ENCODE measurements at places on chromosomes 5 and 9.

- DNase-seq, result no peak
Measured at GRCh38 chr5:175531361-175531760, 53.0 kb downstream of the SFXN1 start.

GRCh38 chr5:175248416-175248905, 195.5 kb downstream of the DRD1 start:
- no peak for DNase-seq

DNA sequence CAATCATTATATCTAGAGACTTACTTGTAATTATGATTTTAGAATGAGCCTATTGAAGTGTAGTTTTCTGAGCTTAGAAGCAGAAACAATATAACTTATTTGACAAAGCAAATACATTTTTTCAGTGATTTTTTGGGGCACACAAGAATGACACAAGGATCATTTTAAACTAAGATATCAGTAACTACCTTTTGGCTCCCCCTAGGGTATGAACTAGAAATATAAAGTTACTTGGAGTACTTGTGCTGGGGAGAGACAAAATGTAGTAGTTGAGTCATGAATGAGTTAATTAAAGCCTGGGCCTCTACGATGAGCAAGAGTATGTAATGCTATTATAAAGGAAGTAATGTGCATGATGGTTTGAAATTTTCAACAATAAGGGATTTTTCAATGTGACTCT, 1244.1 kb upstream of the ACO1 start:
- DNase-seq, result peak; percentile 46

DNA sequence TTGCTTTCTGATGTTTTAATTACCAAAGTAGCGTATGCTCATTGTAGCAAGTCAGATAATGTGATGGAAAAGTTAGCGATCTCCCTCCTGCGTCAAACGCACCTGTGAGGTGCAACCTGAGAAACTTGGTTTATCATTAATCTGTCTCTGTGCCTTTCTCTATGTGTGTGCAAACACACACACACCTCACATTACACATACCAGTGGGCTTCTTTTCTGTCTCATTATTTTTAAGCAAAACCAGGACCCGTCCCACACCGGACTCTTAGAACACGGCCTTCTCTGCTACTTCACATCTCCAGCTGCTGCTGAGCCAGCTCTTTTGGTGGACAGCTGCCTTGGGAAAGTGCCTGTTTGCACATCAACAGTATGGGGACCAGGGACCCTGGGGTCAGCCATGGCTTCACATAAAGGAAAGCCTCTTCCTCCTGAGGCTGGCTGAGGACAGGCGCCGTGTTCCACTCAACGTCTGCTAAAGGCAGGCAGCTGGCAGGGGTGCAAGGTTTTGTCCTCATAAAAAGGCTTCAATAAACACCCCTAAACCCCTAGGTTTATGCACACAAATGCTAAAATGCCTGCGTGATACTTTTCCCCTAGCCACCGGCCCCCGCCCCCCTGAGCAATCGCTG, 44.2 kb downstream of the MRPL36 start:
- no peak for DNase-seq

DNA sequence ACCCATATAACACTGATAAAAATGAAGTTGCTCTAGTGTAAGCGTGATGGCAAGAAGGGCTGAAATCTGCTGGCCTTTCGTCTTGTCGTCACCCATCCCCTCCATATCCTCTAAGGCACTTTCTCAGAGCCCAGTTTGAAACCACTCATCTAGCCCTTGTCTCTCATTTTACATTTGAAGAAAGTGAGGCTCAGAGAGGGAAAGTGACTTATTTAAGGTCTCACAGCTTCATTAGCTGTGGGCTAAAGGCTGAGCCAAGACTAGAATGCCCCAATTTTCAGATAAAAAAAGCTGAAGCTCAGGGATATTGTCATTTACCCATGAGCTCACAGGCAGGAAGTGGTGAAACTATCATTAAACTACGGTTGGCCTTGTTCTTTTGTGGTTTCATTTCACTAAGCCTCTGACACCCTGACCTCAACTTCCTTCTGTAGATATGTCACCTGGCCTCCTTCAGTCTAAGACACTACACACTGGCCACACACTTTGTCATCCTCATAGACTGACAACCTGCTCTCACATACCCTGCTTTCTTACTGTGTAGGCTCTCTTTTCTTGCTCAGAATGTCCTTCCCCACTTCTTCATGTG, 176.7 kb upstream of the DMAC1 start:
- peak; percentile 52 for DNase-seq

GRCh38 chr5:88322785-88323184, 54.1 kb upstream of the TMEM161B start:
- DNase-seq, result no peak

GRCh38 chr9:108272349-108272899, 583.4 kb downstream of the ACTL7B start:
- DNase-seq, result peak; percentile 82

GRCh38 chr5:103360475-103360874, 101.9 kb downstream of the MACIR start:
- DNase-seq, result no peak

DNA sequence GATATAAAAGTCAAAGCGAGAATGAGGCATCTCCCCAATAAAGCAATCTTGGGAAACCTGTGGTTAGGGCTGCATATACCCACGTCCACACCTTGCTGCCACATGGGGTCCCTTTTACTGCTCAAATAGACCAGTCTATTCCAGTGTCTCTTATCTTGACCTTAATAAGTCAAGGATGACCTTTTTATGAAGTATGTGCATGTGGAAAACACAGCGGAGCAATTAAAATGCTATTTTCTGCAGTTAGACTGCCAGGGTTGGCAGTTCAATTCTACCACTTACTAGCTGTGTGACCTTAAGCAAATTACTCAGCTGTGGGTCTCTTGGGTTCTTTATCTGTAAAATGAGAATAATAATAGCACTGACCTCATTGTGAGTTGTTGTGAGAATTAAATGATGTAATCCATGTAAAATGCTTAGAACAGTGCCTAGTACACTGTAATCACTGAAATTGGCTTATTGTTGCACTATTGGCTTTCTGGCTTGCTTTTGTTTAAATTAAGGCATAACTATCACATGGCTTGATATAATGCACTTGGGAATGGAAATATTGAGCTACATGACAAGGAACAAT, 67.8 kb upstream of the HSPB3 start:
- peak; percentile 57 for DNase-seq

DNA sequence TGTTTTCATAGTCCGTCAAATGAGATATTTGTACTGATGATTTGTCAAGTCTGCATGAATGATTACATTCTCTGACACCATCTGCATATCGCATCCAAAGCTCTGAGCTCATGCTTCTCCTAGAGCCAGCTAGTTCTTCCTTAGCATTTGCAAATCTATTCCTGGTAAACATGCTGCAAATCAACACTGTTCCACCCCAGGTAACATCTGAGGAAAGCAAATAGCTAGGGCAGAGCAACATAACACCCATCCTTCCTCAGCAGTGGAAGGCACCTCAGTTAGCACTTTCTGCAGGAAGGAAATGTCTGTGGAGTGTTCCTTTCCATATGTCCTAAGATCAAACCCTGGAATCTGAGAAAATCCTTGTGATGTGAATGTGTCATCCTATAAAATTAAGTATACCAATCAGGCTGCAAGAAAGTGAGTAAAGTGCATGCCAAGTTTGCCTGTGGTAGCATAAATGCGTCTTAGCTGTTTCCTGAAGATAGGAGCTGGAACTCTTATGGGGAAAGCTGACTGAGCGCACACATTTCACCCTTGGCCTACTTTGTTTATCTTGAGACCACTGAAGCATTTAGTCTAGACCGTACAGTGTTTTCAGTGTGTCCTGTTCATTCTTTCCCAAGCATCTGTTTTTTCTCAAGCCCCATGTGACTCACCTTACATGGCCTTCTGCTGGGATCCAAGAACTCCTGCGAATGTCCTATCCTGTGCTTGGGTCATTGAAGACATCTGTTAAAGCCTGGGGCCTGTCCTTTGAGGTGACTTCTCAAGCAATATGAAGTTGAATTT, 50.9 kb upstream of the STARD4 start:
- DNase-seq, result peak; percentile 14

DNA sequence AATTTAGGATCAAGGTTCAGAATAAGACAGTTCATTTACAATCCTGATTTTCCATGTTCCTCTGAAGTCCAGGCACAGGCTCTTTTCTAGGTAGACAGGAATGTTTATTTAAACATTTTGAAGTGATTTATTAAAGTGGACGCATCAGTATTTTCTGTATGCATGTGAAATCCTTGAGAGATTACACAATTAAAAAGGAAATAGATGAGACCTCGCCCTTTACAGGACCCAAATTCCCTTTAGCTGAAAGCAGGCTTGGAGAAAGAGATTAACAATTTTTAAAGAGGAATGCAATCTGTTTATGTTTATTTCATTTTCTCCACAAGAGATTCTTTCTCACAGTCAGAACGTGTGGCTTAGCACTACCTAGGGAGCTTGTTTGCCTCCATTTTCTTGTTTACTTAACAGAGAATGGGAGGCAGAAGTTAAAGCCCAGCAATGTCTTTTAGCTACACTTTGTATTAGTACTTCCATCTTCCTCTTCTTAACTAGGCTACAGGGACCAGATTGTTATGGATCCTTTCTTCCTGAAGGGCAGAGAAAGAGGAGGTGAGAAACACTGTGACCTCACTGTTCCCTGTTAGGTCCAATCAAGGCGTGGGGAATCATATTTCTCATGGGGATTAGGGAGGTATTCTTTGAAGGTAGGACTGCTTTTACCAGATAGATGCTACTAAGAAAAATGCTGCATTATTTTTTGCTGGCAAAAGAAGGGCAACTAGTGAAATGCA, 416.0 kb downstream of the SH3GL2 start:
- no peak for DNase-seq

DNA sequence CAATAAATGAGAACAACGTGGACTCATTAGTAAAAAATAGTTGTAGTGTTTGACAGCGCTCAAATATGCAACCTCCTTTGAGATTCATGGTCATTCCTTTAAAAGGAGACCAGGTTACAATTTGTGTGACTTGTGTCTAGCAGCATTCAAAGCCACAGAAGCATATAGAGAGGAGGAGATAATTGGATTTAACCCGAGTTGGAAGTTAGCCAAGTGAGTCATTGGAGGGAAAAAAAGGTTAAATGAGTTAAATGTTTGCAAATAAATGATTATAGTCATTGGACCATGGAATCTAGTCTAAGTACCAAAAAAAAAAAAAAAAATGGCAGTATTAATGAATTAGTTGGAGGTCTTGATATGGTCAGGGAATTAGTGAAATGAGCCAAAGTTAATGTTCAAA, 90.9 kb downstream of the ITGA1 start:
- peak; percentile 48 for DNase-seq

Data from A172 (cell line).